ENCODE measurements at places on chromosomes 11 and 22.
A peak's percentile ranks its signal among the peaks of the same experiment; 100 is the strongest.

GRCh38 chr11:115168229-115168671, 336.0 kb downstream of the CADM1 start:
- peak; percentile 9 for DNase-seq

DNA sequence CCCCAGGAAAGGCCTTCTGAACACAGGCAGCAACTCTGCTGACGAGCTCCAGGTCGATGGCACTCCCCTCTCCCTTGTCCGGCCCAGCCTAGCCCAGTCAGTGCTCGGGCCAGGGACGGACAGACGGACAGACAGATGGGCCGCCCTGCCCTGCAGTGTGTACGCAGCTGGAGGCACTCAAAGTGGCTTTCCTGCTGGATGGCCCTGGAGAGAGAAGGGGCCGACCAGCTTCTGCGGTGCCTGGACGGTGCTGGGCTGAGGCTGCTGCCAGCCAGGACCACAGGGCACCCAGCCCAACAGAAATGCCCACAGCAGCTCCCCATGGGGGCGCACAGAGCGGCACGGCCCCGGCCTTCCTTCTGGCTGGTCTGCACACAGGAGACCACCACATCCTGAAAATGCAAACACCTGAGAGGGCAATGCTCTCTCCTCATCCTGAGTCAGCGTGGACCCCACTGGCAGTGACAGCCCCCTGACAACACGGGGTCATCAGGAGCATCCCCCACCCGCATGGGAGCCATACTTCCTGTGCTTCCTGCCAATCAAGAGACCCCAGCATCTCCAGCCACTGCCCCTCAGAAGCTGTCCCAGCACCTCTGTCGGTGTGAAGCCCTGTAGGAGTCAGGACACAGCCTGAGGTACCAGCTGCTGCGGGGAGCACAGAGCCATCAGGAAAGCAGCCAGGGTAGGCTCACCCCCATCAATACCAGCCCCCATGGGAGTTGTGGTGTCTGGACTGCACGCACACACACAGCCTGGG, 692 bp upstream of the MOB2 start:
- DNase-seq: no peak

GRCh38 chr11:11504071-11504470, 117.7 kb downstream of the GALNT18 start:
- no peak for DNase-seq

DNA sequence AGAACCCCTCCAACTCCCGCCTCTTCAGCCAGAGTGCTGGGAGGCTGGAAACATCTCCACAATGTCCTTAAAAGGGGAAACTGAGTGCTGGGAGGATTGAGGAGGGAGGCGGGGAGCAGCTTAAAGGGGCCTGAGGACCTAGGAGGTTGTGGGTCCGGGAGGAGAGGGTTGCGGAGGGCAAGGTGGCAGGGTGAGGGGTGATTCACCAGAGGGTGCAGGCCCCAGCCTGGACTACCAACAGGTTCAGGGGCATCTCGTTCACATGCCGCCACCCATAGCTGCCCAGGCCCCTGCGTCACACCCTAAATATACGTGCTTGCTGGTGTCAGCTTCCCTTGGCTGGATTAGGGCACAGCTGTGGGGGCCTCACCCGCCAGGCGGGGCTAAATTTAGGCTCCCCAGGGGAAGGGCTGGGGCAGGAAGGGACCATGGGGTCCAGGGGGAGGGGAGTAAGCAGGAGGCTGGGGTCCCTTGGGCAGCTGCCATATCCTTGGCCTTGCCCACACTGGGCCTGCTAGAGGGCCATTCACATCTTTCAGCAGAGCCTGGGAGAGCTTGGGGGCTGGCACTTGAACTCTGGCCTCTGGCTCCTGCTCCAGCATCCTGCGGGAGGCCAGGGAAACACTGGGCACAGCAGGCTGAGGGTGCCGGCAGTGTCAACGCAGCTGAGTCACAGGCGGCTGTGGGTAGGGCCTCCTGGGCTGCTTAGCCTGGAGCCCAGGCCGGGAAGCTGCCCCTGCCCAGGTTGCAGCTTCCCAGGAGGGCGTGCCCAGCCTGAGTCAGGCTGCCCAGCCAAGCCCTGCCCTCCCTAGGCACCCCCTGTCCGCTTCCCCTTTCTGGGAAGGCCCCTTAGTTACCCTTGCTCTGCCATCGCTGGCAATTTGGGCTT, 1.3 kb downstream of the EHBP1L1 start:
- DNase-seq: no peak

- no peak for DNase-seq
These were observed 14.8 kb downstream of the TMPRSS13 start for GRCh38 chr11:117914398-117914761.

DNA sequence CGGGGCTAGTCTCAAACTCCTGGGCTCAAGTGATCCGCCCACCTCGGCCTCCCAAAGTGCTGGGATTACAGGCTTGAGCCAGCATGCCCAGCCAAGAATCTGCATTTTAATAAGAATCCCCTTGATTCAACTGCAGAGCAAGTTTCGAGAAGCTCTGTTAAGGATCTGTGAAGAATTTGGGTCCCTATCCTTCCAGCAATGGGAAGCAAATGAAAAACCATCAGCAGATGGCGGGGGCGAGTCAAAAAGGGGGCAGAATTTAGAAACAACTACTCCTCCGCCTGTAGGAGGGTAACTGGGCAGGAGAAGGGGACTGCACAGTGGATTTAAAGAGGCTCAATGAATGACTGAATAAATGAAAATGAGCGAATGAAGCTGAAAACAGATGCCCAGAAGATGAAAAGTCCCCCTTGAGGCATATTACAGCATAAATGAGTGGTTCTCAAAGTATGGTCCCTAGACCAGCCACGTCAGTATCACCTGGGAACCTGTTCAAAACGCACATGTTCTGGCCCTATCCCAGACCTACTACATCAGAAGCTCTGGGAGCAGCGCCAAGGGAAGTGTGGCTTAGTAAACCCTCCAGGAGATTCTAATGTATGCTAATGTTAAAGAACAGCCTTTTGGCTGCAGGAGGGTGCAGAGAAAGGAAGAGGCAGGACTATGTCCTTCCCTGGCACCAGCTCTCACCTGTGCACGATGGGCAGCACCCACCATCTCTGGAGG, 15.0 kb downstream of the VWCE start:
- no peak for DNase-seq

- peak; percentile 81 for DNase-seq
These were observed 18.1 kb upstream of the BDNF start for GRCh38 chr11:27718346-27718862.

DNA sequence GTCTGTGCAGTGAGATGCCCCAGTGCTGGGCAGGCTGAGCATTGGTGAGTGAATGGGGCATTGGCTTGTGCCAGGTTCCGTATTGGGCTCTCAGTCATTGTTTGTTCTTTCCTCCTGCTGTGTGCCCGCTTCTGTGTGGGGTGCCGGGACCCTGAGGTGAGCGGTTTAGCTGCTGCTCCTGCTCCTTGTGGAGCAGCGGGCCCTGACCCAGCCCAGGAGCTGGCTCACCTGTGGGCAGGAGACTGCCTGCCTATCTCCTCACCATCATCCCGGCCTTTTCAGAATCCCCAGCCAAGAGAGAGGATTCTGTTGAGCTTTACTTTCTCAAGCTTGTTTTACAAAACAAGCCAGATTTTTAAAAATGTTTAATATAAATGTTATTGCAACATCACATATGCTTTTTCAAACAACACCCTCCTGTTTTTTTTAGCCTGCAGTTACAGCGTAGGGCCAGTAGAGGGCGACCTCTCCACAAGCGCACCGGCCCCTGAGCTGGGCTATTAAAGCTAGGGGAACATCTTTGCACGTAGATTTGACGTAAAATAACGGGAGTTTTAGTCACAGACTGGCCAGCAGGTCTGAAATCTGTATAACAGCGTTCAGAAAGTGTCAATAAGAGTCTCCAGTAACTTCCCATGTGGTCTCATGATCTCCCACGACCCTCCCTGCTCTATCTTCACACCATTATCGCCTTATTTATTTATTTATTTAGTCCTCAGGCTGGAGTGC, 25.1 kb upstream of the RELT start:
- peak; percentile 50 for DNase-seq

- no peak for DNase-seq
These were observed 71.4 kb downstream of the GAB4 start for GRCh38 chr22:16936625-16937024.

DNA sequence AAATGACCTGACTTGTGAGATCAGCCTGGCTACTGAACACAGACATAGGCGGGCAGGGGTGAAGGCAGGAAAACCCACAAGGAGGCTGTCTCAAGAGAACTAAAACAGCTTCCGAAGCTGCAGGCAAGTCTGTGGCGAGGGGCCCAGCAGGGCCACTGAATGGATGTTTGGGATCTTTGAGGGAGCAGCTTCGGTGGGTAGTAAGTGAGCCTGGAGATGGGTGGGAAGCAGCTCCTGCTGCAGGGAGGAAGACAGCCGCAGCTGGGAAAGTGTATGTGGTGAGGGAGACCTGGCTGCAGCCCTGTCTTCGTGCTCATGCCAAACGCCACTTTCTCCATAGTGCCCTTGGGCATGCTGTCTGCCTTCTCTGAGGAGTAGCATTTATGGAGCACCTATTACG, 3.4 kb downstream of the CCDC86 start:
- DNase-seq: no peak

GRCh38 chr11:66459138-66459778, 7.4 kb upstream of the PELI3 start:
- no peak for DNase-seq

GRCh38 chr11:119472856-119473222, 49.9 kb upstream of the THY1 start:
- no peak for DNase-seq

GRCh38 chr11:11435635-11436034, 82.6 kb upstream of the CSNK2A3 start:
- no peak for DNase-seq

DNA sequence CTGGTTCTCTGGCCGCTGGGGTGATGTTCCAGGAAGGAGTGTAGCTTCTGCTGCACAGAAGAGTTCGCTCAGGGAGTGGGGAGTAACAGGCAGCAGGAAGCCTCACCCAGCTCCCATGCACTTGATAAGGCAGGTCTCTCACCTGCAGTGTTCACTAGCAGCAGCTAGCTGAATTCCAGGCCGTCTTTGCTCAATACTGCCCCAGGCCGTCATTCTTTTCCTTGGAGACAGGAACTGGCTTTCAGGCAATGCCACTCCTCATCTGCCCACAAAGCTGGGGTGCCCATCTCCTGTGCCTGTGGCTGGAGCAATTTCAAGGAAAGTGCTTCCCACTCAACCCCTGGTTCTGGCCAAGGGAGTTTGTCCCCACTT, 66.1 kb downstream of the ARHGAP42 start:
- DNase-seq: no peak
